T-cell (primary cell): ENCODE measurements at places on chromosomes 4 and X.

DNA sequence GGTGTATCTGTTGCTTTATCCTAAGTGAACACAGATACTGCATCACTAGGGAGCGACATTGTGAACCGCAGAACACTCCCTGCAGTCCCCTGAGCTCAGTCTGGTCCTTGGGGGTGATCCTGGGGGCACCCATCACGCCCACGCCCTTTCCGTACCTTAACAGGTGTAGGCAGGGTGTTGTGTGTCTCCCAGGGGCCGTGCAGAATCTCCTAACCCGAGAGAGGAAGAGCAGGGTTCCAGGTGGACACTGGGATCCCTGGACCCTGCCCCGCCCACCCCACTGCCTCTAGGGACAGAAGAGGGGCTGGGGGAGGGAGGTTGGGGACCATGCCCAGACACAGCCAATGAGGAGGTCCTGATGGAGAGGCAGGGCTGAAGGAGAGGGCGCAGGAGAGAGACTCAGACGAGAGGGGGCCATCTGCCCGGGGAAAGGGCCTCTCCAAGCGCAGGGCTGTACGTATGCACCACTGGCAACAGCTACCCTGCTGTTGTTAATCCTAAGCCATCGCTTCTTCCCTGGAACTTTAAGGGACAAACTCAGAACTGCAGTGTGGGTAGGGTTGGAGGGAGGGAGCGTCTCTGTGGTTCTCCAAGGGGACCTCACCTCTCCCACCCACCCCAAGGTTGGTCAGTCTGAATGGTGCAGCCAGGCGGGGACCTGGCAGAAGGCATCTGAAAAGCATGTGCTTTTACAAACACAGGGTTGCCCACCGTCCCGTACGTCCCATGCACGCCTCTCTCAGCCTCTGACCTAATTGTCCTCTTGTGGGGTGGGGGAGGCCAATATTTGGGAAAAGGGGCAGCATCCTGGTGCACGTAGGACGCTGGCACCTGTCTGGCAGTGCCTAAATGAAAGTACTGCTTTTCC lies 2.5 kb downstream of the P2RY8 start:
- peak; percentile 21 for DNase-seq

DNA sequence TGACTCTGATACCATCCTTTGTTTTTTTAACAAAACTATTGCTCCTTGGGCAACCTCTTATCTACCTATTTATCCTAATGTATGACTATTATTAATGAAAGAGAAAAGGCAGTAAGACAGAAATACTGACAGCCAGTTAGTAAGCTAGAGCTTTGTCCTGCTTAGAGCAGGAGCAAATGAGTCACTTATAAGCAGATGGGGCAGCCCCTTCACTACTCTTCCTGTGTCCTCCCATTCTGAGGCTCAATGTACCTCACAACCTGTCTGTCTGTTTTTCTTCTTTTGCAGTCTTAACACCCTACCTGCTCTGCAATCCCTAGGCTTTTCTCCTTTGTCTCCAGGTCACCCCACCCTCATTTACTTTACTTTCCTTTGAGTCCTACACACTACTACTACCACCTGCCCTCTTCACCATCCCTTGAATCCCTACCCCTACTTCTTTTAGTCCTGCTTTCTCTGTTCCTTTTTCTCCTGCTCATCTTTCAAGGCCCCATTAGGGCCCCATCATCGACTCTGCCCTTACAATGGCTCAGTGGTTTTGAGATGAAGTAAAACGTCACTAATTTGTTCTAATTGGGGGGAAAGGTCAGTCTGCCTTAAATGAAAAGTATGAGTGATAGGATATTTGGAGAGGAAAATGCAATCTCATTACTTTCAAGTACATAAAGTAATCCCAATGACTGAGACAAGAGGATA lies 294.3 kb downstream of the GUCY2F start:
- no peak for DNase-seq

DNA sequence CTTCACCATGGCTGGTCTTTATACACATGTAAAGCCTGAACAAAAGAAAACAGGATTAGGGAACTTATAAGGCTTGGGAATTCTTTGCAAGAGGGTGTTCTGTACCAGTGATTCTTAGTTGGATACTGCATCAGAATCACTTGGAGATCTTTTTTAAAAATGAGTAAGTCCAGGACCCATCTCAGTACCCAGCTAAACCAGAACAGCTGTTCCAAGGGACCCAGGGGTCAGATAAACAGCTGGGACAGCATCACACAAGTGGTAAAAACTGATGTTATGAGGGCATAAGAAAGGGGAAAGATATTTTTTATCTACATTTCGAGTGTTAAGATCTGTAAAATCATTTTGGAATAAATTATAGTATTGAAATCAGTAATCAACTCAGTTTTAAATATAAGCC lies 16.1 kb downstream of the PGRMC2 start:
- DNase-seq = no peak

GRCh38 chrX:130772105-130772775 lies 130.8 kb downstream of the ENOX2 start:
- DNase-seq = no peak

GRCh38 chrX:112714357-112714918 lies 34.7 kb upstream of the LHFPL1 start:
- DNase-seq = no peak

- DNase-seq = no peak
These were observed 295.0 kb downstream of the CENPC start for GRCh38 chr4:67250131-67250896.

GRCh38 chr4:101104312-101105052 lies 242.8 kb downstream of the PPP3CA start:
- DNase-seq = no peak

DNA sequence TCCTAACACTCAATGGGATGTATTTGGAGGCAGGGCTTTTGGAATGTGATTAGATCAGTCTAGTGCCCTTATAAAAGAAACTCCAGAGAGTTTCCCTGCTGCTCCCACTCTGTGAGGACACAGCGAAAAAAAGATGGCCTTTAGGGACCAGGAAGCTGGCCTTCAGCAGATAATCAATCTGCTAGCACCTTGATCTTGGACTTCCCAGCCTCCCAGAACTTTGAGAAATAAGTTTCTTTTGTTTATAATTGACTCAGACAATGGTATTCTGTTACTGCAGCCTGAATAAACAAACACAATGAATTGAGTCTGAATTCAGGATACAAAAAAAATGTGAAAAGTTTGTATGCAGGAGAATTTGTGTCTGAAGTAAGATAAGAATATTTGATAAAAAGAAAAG lies 842.1 kb downstream of the FSTL5 start:
- no peak for DNase-seq

- peak; percentile 19 for DNase-seq
These were observed 313.9 kb downstream of the FBXW7 start for GRCh38 chr4:152221816-152222516.

DNA sequence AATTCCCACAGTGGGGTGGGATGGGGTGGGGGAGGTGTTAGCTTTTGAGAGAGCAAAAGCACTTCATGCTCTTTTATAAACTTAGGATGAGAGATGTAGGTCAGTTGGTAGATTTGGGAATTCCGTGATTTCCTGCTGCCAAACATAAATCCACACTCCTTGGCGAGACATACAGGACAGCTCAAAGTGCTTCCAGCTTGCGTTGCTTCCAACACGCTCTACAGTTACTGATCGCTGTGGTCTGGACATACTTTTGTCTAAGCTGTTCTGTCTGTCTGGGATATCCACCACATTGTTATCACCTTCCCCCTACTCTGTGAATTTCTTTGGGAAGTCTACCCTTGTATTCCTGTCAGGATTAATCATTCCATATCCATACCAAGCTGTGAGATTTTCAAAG lies 117.5 kb downstream of the RAPGEF2 start:
- no peak for DNase-seq

- no peak for DNase-seq
These were observed 24.4 kb upstream of the PLA2G12A start for GRCh38 chr4:109754093-109754857.
